ENCODE measurements at places on chromosomes 12 and 14. TPM values are rescaled to one million over a fixed set of nuclear protein-coding genes. Genes with fewer than 3 reads are reported as not detected.

DNA sequence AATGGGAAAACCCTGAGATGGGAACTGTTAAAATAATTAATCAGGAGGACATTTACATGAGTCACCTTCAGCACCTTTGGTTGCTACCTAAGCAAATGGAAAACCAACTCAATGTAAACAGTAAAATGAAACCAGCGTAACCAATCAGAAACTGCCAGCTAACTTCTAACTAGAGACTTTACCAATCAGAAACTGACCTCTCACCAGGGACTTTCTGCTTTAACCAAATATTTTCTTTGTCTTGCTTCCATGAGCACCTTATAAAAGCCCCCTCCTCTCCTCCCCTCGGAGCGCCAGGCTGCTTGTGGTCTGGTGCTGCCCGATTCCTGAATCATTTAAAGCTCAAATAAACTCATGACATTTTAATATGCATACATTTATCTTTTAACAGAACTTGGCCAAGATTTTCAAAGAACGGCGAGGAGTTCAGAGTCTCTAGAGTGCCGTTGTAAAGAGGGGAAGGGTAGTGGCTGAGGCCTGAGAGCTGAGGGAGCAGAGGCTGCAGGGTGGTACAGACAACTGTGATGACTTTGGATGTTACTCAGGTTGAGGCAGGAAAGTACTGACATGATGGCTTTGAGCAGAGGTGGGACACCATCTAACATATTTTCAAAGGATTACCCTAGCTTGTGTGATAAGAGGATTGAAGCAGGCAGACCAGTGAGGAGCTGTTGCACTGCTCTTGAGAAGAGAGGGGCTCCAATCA, 183.6 kb downstream of the CRADD start:
- DNase-seq, result no peak

DNA sequence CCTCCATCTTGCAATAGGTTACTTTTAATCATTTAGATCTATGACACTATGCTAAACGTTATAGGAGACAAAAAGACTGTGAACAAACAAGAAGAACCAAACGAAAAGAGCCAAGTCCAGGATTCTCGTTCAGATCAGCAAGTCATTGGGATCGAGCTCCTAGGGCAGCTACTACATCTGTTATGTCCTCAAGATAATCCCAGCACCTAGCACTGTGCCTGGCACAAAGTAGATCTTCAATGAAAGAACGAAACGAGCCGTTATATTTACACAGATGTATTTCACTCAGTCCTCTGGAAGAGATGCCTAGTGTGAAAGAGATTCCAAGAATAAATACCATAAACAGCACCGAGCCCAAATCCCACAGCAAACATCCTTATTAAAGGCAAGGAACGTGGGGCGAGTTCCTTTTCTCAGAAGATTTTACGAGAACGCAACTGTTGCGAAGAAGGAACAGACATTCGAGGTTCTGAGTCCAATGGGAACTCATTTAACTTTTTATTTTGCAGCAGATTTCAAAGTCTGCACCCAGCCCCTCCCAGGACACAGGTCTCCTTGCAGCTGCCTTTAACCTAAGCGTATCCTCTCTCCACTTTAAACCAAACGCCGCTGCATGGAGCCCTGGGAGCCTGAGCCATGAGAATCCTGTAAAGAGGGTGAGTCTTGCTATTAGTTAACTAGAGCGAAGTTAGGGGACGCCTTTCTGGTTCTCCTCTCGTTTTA, 544 bp upstream of the TDP1 start:
- no peak for DNase-seq

GRCh38 chr12:109870648-109871047, 9.7 kb downstream of the GLTP start:
- no peak for DNase-seq

DNA sequence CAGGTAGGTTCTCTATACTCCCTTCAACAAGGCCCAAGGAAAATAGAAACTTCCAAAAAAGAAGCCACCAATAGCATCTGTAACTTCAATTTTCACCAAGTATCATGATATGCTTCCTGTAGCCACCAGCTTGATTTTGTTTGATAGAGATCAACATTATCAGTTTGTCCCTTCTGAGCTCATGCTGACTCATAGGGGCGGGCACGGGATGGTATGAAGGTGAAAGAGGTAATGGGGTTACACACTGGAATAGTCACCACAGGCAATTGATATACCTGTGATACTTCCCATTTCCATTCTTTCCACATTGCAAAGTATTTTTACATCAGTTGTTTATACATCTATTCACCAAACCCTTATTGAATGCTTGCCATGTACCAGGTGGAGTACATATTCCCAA, 134.1 kb downstream of the KCNA5 start:
- no peak for DNase-seq

DNA sequence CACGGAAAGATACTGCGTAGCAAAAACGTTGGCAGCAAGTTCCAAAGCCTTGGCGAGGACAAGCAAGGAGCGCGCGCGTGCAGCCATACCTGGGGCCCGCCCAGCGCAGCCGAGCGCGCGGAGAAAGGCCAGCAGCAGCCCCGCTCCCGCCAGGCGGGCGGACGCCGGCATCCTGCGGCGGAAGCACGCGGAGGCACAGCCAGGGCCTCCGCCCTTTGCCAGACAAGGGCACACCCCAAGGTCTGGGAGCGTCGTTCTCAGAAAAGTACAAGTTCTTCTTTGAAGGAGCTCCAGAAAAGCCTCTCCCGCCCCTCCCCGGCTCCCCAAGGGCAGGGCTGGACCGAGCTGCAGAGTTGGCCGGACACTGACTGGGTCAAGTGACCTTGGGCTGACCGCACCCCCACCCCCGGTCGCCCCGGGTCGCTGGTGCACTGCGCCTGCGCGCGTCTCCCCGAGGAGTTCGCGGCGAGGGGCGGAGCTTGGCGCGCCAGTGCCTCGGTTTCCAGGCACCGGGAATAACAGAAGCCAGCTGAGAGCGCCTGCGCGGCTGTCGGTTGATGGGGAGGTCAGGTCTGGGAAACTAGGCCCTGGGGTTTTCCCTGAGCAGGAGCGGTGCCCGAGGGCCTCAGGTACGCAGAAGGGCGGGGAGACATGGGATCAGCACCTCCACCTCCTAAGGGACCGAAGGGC, at the start of gene ZC2HC1C:
Gene ZC2HC1C (plus strand): TSS at position 521 of the 690 bp plus-strand sequence. CDS start 933 bp downstream, outside the sequence.
- peak; percentile 75 for DNase-seq

DNA sequence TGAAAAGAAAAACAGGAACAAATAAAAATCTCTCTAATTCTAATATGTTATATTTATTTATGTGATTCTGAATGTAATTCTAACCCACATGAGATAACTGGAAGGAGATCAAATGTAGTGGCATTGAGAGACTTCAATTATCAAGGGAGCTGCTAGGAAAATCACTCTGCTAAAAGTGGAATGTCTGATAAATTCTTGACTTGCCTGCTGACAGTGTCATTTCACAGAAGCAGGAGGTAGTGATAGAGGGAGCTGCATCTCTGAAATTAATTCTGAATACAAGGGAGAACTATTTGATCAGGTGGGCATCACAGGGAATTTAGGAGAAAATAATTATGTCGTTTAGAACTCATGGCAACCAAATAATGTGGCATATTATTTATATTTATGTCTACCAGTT, 303.6 kb downstream of the BCAT1 start:
- no peak for DNase-seq

DNA sequence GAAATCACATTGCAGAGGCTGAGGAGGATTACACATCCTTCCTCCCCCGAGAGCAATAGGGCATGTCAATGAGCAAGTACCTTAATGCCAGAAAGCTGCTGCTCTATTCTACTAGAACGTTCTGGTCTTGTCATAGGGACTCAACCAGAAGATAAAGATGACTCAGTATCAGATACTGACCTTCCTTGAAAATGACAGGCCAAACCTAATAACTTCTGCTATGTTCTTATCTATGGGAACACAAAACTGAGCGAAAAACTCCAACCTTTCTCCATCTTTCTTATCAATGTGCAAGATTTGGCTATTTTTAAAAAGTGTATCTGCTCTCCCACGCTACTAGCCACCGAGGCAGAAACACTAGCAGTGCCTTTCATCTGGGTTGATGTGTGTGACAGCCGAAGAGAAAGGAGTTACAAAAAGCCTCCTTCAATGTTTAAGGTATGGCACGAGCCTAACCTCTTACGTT, 5.5 kb downstream of the CCDC92 start:
- no peak for DNase-seq

DNA sequence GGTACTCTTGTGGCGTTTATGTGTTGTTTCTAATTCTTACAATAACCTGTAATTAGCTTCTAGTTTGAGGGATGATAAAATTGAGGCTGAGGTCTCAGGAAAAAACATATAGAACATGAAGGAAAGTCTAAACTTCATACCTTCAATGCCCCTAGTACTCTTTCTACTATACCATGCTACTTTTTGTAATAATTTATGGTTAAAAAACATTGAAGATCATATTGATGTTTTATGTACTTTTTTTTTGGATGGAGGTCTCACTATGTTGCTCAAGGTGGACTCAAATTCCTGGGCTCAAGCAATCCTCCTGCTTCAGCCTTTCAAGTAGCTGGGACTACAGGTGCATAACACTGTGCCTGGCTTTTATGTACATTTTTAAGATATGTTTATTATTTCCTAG, 13.8 kb downstream of the G2E3 start:
- no peak for DNase-seq

DNA sequence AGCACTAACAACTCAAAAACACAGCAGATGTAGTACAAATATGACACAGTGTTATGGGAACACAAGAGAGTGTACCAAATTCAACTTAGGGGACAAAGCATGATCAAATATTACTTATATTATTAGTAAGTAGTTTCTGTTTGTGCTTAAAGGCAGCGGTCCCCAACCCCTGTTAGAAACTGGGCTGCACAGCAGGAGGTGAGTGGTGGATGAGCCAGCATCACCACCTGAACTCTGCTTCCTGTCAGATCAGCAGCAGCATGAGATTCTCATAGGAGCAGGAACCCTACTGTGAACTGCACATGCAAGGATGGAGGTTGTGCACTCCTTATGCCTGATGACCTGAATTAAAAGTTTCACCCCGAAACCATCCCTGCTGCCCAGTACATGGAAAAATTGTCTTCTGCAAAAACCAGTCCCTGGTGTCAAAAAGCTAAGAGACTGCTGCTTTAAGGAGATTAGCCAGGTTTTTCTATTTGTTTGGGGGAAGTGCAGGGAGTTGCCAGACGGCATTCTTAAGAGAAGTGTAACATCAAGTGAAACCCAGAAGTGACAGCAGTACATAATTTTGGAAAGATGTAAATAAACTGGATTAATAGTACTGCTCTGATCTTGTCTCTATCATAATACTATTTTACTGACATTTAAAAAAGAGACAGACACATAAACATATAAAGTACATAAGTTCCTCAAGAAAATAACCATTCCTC, 26.7 kb downstream of the GTF2A1 start:
- DNase-seq, result no peak

GRCh38 chr14:67166450-67166853, 22.8 kb upstream of the GARIN2 start:
- DNase-seq, result no peak

DNA sequence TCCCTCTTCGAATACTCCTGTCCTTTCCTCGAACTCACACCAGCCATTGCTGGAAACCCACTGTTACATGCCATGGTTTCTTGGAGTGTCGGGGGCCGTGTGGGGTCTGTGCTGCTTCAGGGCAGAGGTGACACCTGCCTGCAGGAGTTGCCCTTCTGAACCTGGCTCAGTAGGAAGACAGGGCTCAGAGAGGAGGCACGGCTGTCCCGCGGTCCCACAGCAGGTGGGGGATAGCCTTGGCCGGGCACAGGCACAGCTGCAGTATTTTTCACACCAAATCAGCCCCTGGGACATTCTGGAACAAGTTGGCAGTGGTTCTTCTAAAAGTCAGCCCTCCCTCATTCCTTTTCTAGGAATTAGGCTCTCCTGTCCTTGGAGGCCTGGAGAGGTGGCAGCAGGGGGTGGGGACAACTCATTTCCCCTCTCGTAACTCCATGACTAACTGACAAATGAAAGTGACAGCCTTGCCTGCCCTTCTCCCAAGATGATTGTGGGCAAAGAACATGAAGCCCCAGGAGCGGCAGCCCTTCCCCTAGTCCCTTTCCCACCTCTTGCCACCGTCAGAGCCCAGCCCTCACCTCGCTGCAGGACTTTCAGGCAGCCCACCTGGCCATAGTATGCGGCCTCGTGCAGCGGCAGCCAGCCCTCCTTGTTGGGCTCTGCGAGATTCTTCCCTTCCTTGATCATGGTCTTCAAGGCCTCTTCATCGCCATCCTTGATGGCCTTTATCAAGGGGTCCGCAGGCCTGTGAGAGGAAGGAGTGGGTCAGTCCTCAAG, 22.4 kb downstream of the ASB2 start:
- no peak for DNase-seq

DNA sequence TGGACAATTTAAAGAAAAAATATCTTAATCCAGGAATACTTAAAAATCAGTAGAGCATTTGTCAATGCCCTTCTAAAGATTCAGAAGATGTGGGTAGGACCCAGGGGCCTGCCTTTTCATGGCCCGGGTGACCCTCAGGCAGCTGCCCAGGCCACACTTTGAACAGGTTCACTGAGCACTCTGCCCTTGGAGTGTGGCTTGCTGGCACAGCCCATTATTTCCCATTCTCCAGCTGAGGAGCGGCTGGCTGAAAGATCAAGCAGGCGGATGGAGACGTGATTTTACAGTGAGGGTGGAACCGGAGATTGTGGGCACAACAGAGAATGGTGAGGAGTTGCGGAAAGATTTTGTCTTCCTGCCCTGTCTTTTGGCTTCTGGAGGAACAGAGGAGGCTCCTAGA, 7.1 kb upstream of the PRPH start:
- DNase-seq, result no peak

DNA sequence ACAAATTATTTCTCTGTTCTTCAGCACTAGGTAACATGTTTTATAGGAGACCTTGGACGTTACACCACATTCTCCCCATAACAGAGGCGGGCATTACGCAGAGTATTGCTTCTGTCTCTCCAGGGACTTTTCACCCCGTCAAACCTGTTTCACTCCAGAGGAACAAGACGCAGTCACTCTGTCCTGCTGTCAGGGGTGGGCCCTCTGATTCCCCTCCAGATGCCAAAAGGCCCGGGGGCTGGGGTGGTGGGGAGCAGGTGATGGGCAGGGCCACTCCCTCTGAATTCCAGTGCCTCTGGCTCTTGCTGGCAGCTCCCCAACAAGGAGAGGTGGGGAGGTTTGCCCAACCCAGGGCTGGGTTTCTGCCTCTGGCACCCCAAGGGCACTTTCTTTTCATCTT, 71.9 kb downstream of the NTF3 start:
- no peak for DNase-seq

Gene ERC1
- 45.8 TPM for total RNA-seq

Gene AMDHD1
- total RNA-seq, result 6.8 TPM

Gene CLEC7A
- 24.3 TPM for total RNA-seq

Gene RNU7-1
- not detected for total RNA-seq

Gene AKAP6
- 104 TPM for total RNA-seq

Gene PPP1R36
- total RNA-seq, result not detected

Gene EPS8
- total RNA-seq, result 188 TPM

Gene TMEM63C
- not detected for total RNA-seq

Gene RNASE1
- total RNA-seq, result 922 TPM

Gene KRT73
- not detected for total RNA-seq

Gene EPYC
- total RNA-seq, result not detected

Gene TEAD4
- total RNA-seq, result 62.6 TPM

All from thoracic aorta (tissue), 2 donors.